Stimulated activated CD8-positive, alpha-beta memory T cell treated with anti-CD3 and anti-CD28 coated beads, Interleukin-2, amount 100 ng/mL, for 48 hours (primary cell): ENCODE measurements at places on chromosomes 5 and 9.

DNA sequence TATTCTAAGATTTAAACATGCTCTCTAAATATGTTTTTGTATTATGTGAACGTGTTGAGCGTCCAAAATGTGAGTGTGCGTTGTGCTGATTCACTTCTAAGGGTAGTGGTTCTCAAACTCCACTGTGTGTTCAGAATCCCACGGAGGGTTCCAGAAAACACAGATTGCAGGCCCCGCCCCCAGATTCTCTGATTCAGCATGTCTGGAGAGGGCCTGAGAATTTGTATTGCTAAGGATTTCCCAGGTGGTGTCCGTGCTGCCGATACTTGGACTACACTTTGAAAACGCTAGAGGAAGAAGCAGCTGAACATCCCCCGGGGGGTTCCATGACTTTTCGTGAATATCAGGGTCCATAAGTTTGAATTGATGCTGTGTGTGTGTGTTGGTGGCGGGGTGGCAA, 1043.2 kb upstream of the WWC1 start:
- DNase-seq: no peak

DNA sequence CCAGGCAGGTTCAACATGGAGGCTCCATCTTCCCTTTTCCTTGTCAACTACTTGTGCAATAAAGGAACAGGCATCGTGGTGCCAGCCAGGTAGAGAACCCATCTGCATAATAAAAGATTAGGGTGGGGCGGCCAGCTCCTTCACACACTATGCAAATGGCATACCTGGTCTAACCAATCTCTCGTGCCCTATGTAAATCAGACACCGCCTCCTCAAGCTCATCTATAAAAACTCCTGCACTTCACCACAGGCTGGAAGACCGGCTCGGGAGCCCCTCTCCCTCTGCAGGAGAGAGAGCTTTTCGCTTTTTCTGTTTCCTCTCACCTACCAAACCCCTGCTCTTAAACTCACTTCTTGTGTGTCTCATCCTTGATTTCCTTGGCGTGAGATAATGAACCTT, 244.3 kb upstream of the PUM3 start:
- no peak for DNase-seq

GRCh38 chr9:79694676-79695400, 123.1 kb downstream of the TLE4 start:
- DNase-seq: no peak

DNA sequence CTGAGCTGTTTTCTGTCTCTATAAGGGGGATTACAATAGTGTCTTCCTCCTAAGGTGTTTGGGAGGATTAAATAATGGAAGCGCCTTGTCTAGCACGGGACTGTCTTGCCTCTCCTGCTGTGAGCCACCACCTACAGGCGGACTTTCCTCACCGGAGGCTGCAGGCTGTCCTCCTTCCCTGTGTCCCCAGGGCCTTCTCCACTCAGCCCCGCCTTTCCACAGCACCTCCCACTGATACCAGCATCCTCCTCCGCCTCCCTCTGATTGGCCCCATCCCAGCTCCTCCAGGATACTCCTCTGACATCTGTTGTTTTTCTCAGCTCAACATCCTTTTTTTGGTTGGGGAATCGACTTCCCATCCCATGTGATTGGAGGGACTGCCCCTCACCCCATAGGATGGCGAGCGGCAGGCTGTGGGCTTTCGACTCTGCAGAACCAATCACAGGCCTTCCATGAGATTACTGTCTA, 851 bp upstream of the ZDHHC12 start:
- DNase-seq: peak; percentile 40

GRCh38 chr9:38019731-38020130, 49.3 kb downstream of the SHB start:
- DNase-seq: no peak

GRCh38 chr5:15607076-15607475, 107.1 kb downstream of the FBXL7 start:
- DNase-seq: no peak

DNA sequence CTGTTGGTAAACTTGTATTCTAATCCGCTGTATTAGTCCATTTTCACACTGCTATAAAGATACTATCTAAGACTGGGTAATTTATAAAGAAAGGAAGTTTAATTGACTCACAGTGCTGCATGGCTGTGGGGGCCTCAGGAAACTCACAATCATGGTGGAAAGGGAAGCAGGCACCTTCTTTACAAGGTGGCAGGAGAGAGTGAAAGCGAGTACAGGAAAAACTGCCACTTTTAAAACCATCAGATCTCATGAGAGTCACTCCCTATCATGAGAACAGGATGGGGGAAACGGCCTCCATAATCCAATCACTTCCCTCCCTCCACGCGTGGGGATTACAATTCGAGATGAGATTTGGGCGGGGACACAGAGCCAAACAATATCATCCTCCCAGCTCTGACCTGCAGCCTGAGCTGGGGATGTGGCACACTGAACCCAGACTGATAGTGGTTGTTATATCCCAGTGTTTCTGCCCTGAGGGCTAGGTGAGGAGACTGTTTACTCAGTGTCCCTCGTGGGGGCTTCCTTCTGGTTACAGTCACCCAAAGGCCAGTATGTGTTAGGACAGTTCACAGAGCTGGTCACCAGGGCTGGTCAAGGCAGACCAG, 488.3 kb downstream of the KDM4C start:
- no peak for DNase-seq

DNA sequence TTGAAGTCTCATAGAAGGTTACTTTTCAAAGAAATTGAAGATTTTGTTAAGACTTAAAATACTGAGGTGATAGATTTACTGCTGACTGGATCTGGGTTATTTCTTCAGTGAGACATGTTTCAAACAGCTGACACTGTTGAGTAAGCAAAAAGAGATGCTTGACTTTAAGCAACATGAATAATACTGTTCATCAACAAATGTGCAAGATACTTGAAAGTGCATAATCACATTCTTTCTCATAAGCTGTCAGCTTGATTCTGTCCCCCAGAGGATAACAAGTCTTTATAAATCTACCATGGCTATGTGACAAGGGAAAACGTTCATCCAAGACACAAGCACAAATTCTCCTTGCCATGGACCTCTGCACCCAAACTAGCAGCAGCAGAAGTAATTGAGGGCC, 260.1 kb upstream of the CDH18 start:
- no peak for DNase-seq

- no peak for DNase-seq
Observed at GRCh38 chr9:110248361-110248760, 7.9 kb downstream of the TXN start.
